ENCODE measurements at places on chromosomes 1 and 21.

DNA sequence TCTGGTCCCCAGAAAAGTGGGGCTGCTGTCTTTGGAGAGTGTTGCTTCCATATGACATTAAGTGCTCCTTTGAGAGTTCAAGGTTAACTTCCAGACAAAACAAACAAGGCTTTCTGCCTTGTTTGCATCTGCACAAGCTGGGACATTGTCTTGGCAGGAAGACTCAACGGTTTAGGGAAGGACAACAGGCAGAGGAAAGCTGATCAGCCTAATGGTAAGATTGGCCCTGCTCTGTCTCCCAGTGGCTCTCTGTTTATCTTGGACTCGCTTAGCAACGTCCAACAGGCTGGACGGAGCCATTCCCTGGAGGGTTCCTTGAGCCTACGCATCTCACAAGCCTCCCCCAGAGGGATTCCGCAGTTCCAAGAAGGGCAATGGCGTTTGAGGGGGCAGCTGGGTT is 62.2 kb upstream of the SLC44A3 start:
- no peak for DNase-seq

DNA sequence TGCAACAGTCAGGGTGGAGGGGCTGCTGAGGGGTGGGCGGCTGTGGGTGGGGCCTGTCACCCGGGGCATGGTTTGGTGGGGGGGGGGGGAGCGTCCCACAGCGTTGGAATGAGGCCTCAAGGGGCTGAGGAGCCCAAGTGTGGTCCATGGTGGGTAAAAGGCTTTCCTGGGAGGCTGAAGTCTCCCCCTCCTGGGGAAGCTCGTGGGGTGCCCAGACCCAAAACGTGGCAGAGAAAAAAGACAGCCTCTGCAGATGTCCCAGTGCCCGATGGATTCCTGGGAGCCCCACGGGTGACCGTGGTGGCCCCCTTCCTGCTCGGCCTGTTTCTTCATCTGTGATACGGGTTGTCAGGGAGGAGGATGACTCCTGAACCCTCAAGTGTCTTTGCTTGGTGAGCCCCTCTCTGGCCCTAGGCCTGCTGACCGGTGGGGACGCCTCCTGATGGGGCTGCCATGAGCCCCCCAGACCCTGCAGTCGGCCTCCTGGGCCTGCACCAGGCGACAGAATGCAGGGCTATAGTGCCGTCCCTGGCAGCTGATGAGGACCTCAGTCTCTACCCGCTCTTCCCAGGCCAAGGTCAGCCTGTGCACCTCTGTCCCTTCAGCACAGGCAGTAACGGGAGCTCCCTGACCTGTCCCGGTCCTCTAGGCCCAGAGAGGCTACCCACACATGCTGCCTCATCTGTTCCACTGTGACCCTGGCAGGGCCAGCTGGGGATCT is 1.1 kb downstream of the OBSCN start:
- no peak for DNase-seq

DNA sequence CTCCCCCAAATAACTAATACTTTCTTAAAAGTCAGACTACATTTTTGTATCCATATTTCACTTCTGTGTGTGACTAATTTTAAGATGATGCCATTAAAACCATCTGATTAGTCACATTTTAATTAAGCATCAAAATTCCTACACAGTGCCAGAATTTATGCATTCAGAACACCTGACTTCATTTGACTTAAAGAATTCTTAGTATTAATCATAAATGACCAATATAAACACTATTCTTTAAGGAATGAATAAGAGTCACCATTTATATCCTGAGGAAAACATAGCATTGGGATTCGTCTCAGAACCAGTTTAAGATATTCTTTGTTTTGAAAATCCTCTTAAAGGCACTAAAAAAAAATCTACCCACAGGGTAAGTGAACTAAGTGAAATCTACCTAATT is 37.0 kb downstream of the TM2D1 start:
- DNase-seq, result no peak

DNA sequence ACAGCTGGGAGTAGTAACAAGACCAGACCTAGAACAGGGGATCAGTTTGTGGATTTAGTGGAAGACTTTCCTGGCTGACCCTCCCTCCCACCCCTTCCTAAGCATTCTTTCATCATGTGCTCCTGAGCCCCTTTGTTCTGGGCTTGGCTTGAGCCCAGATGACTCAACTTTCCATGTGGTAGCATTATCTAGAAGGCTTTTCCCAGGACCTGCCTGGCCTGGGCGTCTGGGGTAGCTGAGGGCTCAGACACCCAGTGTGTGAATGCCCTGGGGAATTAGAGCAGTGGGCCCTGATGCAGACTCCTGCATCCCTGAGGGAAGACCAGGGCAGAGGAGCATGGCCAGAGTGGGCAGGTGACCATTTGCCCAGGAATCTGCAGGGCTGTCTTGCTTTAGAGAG is 44.1 kb upstream of the TSPAN2 start:
- no peak for DNase-seq

DNA sequence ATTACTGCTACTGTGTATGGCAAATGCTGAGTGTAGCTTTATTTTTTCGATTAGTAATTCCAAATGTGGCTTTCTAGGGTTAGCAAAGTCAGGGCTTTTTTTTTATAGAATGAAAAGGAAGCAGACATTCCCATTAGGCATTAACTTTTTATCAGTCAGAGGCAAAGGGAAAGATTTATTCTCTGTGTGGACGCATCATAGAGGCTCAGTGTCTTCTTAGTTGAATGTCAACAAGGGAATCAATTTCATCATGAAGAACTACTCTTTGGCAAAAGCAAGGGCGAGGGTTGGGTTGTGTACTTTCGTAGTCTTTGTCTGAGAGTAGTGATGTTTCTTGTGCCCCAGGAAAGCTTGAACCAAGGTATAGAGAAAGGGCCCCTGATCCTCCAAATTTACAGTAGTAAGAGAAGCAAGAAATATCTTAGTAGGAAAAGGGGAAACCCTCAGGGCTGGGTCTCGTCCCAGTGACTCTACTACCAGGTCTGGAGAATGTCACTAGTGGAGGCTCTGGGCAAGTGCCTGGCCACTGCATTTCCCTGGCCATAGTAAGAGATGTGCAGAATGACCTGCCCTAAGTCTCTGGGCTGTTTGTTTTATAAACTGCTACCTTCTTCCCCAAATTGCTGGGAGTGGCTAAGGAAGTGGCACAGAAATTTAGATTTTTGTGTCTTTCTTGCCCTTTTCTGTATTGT is 30.0 kb upstream of the MACF1 start:
- DNase-seq, result no peak

GRCh38 chr1:164587617-164588501 is 28.9 kb downstream of the PBX1 start:
- no peak for DNase-seq

- no peak for DNase-seq
Measured at GRCh38 chr1:153357853-153358690, at the start of gene S100A9. S100A9 (plus strand) TSS chr1:153357854; CDS start chr1:153358284, 430 bp downstream.

DNA sequence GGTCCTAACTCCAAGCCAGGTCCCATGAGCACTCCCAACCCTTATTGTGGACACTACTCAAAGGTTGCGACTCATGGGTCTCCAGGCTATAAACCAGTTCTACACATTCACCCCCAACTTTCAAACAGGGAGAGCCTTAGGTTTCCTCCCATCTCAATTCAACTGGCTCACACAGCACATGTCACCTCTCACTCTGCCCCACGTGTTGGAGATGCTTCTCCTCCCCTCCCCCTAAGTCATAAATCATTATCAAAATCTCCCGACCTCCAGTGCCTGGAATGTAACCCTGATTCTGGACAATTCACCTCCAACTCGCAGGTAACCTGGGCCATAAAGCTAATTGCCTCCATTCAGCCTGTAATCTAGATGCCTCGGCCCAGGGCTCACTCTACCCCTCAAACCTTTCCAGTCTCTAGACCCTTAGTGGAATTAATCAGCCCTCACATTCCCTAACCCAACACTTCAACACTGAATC is 595 bp downstream of the AK2 start:
- peak; percentile 30 for DNase-seq

DNA sequence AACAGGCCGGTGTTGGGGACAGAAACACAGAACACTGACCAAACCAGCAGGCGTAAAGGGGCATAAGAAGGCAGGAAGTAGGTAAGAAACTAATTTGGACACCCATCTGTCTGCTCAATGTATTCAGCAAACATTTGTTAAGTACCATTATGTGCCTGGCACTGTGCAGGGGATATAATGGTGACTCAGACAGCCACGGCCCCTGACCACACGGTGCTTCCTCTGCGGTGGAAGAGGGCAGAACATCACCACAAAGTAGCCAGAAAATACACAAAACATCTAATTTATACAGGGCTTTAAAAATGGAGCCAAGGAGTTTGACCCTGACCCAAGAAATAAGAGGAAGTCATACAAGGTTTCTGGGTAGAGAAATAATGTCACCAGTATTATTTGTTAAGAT is 12.9 kb downstream of the DNAJC11 start:
- no peak for DNase-seq

- DNase-seq, result no peak
Measured at GRCh38 chr1:227793948-227794816, 21.3 kb upstream of the PRSS38 start.

- no peak for DNase-seq
Measured at GRCh38 chr1:162388083-162388594, 6.6 kb downstream of the C1orf226 start.

- DNase-seq, result no peak
Measured at GRCh38 chr21:31873275-31873695, 465 bp downstream of the HUNK start.

DNA sequence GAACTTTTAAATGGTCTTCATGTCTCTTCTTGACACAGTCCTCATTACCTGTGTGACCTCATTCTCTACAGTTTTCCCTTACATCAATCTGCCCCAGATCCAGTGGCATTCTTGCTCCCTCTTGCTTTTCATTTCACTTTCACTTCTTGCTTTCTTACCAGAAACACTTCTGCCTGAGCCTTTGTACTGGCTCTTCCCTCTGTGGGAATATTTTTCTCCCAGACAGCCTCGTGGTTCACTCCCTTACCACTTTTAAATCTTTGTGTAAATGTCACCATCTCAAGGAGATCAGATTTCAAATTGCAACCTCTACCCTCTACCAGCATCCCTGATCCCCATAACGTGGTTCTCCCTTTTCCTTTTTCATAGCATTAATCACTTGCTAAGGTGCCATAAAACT is 73.2 kb downstream of the DISC1 start:
- no peak for DNase-seq

GRCh38 chr1:198153804-198154203 is 3.0 kb upstream of the NEK7 start:
- DNase-seq, result no peak

- peak; percentile 2 for DNase-seq
Measured at GRCh38 chr1:246291127-246291526, 216.0 kb downstream of the SMYD3 start.

- DNase-seq, result no peak
Measured at GRCh38 chr1:241706257-241706656, 54.2 kb downstream of the WDR64 start.

GRCh38 chr1:56199061-56199460 is 380.3 kb downstream of the PLPP3 start:
- no peak for DNase-seq

GRCh38 chr1:6962478-6962995 is 177.3 kb downstream of the CAMTA1 start:
- DNase-seq, result no peak

DNA sequence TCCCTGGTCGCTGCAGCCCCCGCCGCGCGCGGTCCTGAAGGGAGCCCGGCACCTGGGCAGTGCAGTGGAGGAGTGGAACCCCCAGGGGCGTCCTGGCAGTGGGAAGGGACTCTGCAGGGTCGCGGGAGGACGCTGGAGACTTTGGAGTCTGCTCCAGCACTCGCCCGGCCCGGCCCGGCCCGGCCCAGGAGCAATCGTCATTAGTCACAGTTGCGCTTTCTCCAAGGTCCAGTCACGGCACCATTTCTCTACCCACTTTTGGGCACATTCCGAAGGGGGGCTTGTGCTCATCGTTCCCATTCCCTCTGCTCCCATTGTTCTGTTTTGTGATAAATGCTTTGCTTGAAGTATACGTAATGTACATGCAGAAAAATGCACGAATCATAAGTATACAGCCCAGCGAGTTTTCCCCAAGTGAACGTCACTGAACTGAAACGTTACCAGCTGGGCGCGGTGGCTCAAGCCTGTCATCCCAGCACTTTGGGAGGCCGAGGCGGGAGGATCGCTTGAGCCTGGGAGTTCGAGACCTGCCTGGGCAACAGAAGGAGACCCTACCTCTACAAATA is 999 bp downstream of the THAP3 start:
- no peak for DNase-seq

GRCh38 chr1:4963251-4963650 is 308.8 kb downstream of the AJAP1 start:
- no peak for DNase-seq

DNA sequence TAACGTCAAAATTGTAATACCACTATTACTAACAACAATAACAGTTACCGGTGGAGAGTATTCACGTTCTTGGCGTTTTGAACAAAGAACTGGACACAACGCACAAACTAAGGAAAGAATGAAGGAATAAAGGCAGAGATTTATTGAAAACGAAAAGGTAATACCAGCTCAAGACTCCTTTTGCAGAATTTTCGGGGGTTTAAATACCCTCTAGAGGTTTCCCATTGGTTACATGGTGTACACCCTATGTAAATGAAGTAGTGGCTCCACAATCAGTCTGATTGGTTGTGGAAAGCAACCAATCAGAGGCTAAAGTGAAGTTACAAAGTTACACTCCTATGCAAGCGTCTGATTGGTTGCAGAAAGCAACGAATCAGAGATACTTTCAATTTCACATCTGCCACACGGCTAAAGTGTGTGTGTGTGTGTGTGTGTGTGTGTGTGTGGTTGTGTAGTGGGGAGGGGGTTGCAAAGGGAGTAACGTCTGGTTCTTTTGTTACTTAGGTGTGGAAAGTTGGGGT is 1.1 kb upstream of the GTF2B start:
- peak; percentile 65 for DNase-seq

- no peak for DNase-seq
Measured at GRCh38 chr1:186643614-186644013, 36.6 kb downstream of the PTGS2 start.

GRCh38 chr1:168980180-168980579 is 126.3 kb upstream of the ATP1B1 start:
- DNase-seq, result no peak

- DNase-seq, result no peak
Measured at GRCh38 chr21:42527127-42527488, 13.5 kb downstream of the SLC37A1 start.

All from NCI-H2081 (cell line).